ENCODE measurements at places on chromosomes 4 and X. TPM values are rescaled to one million over a fixed set of nuclear protein-coding genes. Genes with fewer than 3 reads are reported as not detected.

GRCh38 chr4:147195386-147195785 is 249.7 kb upstream of the TTC29 start:
- H3K4me1 ChIP-seq: no peaks in the 10 kb centered on the region
- DNase-seq: no peak
- no peak overlapping the region for H3K27ac ChIP-seq

DNA sequence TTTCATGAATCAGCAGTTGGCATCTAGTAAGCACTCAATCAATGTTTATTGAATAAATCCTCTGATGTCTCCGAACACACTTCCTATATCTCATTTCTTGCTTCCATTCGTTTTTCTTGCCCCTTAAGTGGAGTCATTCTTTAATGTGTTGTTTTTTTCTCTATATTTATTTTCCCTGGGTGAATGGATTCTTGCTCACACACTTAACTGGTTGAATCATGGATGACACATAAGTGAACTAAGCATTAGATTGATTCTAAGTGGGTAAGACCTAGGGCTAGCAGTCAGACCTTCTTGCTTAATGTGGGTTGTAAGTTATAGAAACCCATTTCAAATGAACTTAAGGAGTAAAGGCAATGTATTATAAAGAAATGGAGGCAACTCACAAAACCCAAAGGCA is 111.1 kb downstream of the RTL3 start:
- DNase-seq: no peak
- H3K36me3 ChIP-seq: peaks cover 4% of the 10 kb centered on the region
- no peak overlapping the region for H3K27ac ChIP-seq
- no peaks in the 10 kb centered on the region for H3K4me1 ChIP-seq
- no peaks in the 10 kb centered on the region for H3K27me3 ChIP-seq

DNA sequence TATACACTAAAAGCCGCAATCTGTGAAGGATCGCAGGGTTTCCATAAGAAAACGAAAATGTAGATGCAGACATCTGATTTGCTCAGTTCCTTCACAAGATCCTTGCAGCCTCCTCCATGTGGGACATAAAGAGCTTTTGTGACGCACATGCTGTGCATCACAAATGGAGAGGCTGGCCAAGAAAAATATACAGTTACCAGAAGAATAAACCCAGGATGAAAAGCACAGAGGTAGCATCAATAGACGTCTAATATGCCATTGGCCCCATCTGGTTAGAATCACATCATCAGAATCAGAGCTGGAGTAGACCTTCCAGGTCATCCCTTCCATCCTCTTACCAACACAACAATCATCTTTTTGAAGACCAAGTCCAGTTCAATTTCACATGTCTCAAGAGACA is 517.4 kb downstream of the RAB28 start:
- no peak overlapping the region for H3K27ac ChIP-seq
- DNase-seq: no peak
- H3K4me3 ChIP-seq: no peak overlapping the region
- H3K36me3 ChIP-seq: no peaks in the 10 kb centered on the region
- no peaks in the 10 kb centered on the region for H3K4me1 ChIP-seq

- H3K27ac ChIP-seq: peak overlapping the region; percentile 73
- DNase-seq: no peak
- H3K4me1 ChIP-seq: peaks cover 48% of the 10 kb centered on the region
- no peaks in the 10 kb centered on the region for H3K27me3 ChIP-seq
- H3K36me3 ChIP-seq: peaks cover 16% of the 10 kb centered on the region
Observed at GRCh38 chr4:159107203-159107925, 4.5 kb downstream of the RAPGEF2 start.

DNA sequence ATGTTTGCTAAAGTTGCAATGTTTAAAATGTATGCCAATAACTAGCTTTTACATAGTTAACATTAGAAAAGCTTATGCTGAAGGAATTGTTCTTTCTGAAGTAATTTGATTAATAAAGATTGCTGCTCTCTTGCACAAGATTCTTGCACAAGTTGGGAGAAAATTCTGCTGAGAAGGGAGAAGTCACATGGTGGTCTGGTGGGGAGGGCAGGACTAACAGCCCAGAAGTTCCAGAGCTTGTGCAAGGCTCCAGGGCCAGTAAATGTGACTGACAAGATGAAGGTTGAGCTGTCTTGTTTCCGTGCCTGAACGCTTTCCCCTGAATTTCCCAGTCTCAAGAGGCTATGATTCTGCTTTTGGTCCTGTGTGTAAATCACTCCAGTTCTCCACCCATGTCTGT is 112.9 kb upstream of the VCX start:
- H3K4me1 ChIP-seq: no peaks in the 10 kb centered on the region
- no peaks in the 10 kb centered on the region for H3K36me3 ChIP-seq
- no peak overlapping the region for H3K4me3 ChIP-seq
- DNase-seq: no peak
- H3K27ac ChIP-seq: no peak overlapping the region

- H3K4me3 ChIP-seq: no peak overlapping the region
- H3K4me1 ChIP-seq: peaks cover 15% of the 10 kb centered on the region
- no peaks in the 10 kb centered on the region for H3K36me3 ChIP-seq
- H3K27ac ChIP-seq: no peak overlapping the region
- DNase-seq: no peak
Observed at GRCh38 chrX:136261321-136261720, 10.1 kb upstream of the MAP7D3 start.

- H3K36me3 ChIP-seq: peaks cover 1% of the 10 kb centered on the region
- no peak for DNase-seq
- H3K27ac ChIP-seq: no peak overlapping the region
- peaks cover 14% of the 10 kb centered on the region for H3K4me1 ChIP-seq
Observed at GRCh38 chr4:113385281-113385899, 335.9 kb downstream of the ANK2 start.

DNA sequence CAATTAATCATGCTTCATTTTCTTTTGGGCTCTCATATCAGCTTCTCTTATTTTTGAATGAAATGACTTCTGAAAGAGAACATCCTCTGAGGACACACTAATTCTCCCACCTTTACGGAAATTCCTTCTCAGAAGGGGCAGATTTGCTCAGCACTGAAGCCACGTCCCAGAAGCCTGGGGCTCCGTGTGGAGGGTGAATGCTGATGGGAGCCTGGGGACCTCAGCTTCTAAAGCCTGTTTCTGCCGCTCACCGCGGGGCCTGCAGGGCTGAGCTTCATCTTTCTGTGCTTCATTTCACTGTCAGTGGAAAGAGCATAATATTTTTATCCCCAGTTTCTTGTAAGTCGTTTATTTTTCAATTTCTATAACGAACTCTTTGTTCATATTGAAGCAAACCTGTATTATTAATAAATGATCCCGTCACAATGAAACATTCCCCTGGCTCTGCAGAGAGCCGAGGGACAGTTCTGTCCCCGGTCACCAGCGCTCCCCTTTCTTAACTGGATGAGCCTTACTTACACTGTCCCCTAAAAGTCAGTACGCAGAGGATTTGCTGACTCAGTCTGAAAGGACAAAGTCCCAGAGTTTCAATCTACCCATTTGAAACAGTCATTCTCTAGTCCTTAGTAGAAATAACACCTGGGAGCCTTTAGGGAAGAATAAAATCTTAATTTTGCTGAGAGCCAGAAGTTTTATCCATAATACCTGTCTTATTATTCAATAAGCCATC is 364.6 kb upstream of the FAT1 start:
- no peaks in the 10 kb centered on the region for H3K27me3 ChIP-seq
- no peaks in the 10 kb centered on the region for H3K36me3 ChIP-seq
- H3K27ac ChIP-seq: no peak overlapping the region
- H3K4me3 ChIP-seq: no peak overlapping the region
- no peaks in the 10 kb centered on the region for H3K4me1 ChIP-seq

DNA sequence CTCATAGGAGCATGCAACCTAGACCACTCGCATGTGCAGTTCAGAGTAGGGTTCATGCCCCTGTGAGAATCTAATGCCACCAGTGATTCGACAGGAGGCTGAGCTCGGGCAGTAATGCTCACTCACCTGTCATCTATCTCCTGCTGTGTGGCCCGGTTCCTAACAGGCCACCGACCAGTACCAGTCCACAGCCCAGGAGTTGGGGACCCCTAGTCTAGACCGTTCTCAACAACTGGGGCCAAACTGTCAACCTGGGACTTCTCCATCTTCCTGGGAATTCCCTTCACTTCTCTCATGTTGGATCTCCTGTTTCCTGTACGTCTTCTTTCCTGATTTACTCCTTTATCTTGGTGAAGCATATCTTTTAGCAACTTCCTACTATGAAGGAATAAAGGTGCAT is 79.4 kb upstream of the HELT start:
- H3K27ac ChIP-seq: no peak overlapping the region
- DNase-seq: no peak
- no peaks in the 10 kb centered on the region for H3K36me3 ChIP-seq
- H3K4me1 ChIP-seq: peaks cover 5% of the 10 kb centered on the region

DNA sequence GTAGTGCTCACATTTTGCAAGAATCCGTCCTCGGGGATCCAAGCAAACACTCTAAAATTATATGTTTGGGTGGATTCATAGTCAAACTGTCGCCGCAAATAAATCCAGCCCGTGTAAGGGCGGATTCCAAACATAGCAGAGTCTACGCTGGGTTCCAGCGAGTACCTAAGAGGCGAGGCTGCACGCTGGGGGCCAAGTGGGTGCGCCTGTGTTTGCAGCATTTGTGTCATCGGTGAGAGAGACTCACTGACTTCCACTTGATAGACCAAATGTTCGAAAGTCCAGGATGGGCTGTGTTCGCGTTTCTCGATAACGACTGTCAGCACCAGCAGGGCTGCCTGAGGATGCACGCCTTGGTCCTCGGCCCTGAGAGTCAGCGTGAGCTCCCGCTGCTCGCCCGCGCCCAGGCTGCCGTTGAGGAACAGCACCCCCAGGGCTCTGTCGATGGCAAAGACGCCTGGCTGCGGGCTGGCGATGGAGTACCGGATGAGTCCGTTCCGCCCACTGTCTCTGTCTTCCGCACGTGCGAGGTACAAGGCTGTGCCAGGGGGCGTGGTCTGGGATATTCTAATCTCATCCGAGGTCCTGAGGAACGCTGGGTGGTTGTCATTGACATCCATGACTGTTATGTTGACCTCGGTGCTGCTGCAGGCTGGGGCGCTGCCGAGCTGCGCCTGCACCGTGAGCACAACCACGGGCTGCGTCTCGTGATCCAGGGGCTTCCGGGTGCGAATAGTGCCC is 158.7 kb downstream of the DCHS2 start:
- H3K27ac ChIP-seq: no peak overlapping the region
- peak; percentile 63 for DNase-seq
- H3K36me3 ChIP-seq: no peaks in the 10 kb centered on the region
- H3K27me3 ChIP-seq: peaks cover 36% of the 10 kb centered on the region
- H3K4me3 ChIP-seq: peak overlapping the region; percentile 69

Gene FTSJ1
- 98.7 TPM for total RNA-seq

Gene WDFY3
- 0.52 TPM for total RNA-seq

Gene SHROOM4
- not detected for total RNA-seq

Measured in activated naive CD8-positive, alpha-beta T cell treated with anti-CD3 and anti-CD28 coated beads for 36 hours (primary cell).